ENCODE measurements at places on chromosomes 7 and 10.

GRCh38 chr7:157490465-157490912 is 153.7 kb downstream of the DNAJB6 start:
- DNase-seq: no peak

DNA sequence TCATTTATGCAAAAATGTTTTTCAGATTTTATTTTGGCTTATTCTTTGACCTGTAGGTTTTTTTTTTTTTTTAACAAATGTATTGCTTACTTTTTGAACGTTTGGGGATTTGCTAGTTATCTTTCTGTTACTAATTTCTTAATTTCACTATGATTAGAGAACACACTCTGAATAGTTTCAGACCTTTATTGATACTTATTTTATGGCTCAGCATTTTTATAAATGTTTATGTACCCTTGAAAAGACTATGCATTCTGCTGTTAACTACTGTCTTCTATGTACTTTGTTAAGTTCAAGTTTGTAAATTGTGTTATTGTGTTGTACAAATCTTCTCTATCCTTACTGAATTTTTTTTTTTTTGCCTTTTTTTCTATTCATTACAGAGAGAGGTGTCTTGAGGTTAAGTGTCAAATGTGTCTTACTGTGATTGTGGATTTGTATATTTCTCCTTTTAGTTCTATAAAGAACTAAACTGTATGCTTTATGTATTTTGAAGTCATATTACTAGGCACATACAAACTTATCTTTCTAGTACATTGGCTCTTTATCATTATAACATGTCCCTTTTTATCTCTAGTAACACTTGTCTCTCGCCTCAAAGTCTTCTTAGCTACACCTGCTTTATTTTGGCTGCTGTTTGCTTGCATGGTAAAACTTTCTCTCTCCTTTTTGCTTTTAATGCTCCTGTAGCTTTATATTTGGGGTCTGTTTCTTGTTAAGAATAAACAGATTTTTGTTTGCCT is 8.1 kb downstream of the MKLN1 start:
- no peak for DNase-seq

- no peak for DNase-seq
Measured at GRCh38 chr7:12759151-12759550, 71.7 kb downstream of the ARL4A start.

DNA sequence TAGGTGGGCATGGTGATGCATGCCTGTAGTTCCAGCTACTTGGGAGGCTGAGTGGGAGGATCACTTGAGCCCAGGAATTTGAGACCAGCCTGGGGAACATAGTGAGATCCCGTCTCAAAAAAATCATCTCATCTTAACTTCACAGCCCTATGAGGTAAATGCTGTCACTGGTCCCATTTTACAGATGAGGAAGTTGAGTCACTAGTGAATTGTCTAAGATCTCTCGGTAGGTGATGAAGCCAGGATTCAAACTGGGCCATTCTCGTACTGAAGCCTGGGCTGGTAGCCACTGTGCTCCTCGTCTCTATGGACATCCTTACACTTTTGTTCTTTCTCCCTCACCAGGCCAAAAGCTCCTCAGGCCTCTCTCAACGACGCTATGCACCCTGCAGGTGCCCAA is 6.4 kb downstream of the SLIT1 start:
- DNase-seq: no peak

- DNase-seq: no peak
Measured at GRCh38 chr7:127587663-127588018, 570 bp upstream of the ARF5 start.

Data from activated CD8-positive, alpha-beta memory T cell treated with anti-CD3 and anti-CD28 coated beads for 48 hours (primary cell).